Stimulated activated naive B cell treated with anti-CD40 and anti-IgM and Interleukin-4, amounts not matched to agents 10 μg/mL and 1 μg/mL and 100 μg/mL, for 72 hours (primary cell): ENCODE measurements at places on chromosomes 12 and 14.

DNA sequence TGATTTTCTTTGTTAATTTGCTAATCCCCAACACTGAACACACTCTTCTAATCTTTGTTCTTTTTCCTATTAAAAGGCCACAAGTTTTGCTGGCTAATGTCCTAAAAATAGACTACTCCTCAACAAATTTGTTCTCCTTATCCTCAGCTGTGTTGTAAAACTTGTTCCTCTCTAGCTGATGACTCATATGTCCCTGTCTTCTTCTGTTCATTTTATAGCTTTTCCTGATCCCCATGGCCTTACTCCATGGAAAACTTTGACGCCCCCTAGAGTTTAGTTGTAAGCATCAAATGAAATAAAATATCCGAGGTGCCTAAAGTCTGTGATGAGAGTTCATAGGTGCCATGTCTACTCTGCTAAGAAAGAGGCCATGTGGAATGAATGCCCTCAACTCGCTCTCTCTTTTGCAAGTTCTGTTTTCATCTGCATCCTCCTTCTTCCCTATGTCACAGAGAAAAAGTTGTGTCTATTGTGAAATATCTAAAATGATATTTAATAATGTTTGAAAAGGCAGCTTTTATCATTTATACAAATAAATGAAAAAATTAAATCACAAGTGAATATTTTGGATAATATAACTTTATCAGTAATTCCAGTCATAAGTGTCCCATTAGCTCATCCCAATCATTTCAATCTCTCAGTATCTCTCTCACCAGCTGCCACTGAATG, 237.9 kb downstream of the IPO8 start:
- no peak overlapping the region for H3K4me3 ChIP-seq
- no peak overlapping the region for H3K27ac ChIP-seq
- no peaks in the 10 kb centered on the region for H3K27me3 ChIP-seq
- H3K4me1 ChIP-seq: no peaks in the 10 kb centered on the region

GRCh38 chr14:29738950-29739349, 188.7 kb downstream of the PRKD1 start:
- DNase-seq: no peak
- H3K27me3 ChIP-seq: no peaks in the 10 kb centered on the region
- H3K4me1 ChIP-seq: no peaks in the 10 kb centered on the region
- H3K27ac ChIP-seq: no peak overlapping the region
- no peaks in the 10 kb centered on the region for H3K36me3 ChIP-seq

GRCh38 chr12:121534495-121535148, 46.2 kb downstream of the KDM2B start:
- peak; percentile 80 for DNase-seq
- peak overlapping the region; percentile 81 for H3K4me3 ChIP-seq
- no peaks in the 10 kb centered on the region for H3K27me3 ChIP-seq
- peaks cover 53% of the 10 kb centered on the region for H3K4me1 ChIP-seq
- peak overlapping the region; percentile 94 for H3K27ac ChIP-seq

GRCh38 chr12:19316425-19316824, 122.9 kb upstream of the AEBP2 start:
- H3K4me3 ChIP-seq: no peak overlapping the region
- no peaks in the 10 kb centered on the region for H3K27me3 ChIP-seq
- H3K4me1 ChIP-seq: no peaks in the 10 kb centered on the region
- no peak for DNase-seq

GRCh38 chr12:131635491-131636122, 75.3 kb upstream of the SFSWAP start:
- H3K4me3 ChIP-seq: no peak overlapping the region
- no peak overlapping the region for H3K27ac ChIP-seq
- no peak for DNase-seq
- no peaks in the 10 kb centered on the region for H3K4me1 ChIP-seq
- H3K36me3 ChIP-seq: no peaks in the 10 kb centered on the region
- peaks cover 41% of the 10 kb centered on the region for H3K27me3 ChIP-seq

GRCh38 chr12:19946550-19946949, 421.8 kb upstream of the PDE3A start:
- no peaks in the 10 kb centered on the region for H3K27me3 ChIP-seq
- H3K27ac ChIP-seq: no peak overlapping the region
- DNase-seq: no peak
- H3K36me3 ChIP-seq: no peaks in the 10 kb centered on the region

GRCh38 chr12:47356129-47356700, 276.5 kb upstream of the AMIGO2 start:
- H3K4me1 ChIP-seq: peaks cover 73% of the 10 kb centered on the region
- peak overlapping the region; percentile 96 for H3K27ac ChIP-seq
- H3K4me3 ChIP-seq: peak overlapping the region; percentile 67
- H3K27me3 ChIP-seq: no peaks in the 10 kb centered on the region
- peaks cover 40% of the 10 kb centered on the region for H3K36me3 ChIP-seq

GRCh38 chr12:123098780-123099179, 52.1 kb downstream of the PITPNM2 start:
- H3K36me3 ChIP-seq: peaks cover 3% of the 10 kb centered on the region
- peaks cover 19% of the 10 kb centered on the region for H3K4me1 ChIP-seq
- H3K27me3 ChIP-seq: no peaks in the 10 kb centered on the region
- no peak overlapping the region for H3K27ac ChIP-seq
- DNase-seq: no peak
- no peak overlapping the region for H3K4me3 ChIP-seq

- DNase-seq: no peak
- H3K4me1 ChIP-seq: no peaks in the 10 kb centered on the region
- H3K27me3 ChIP-seq: no peaks in the 10 kb centered on the region
- no peaks in the 10 kb centered on the region for H3K36me3 ChIP-seq
- H3K27ac ChIP-seq: no peak overlapping the region
- no peak overlapping the region for H3K4me3 ChIP-seq
These were observed 16.0 kb downstream of the FZD10 start for GRCh38 chr12:130178282-130178681.

DNA sequence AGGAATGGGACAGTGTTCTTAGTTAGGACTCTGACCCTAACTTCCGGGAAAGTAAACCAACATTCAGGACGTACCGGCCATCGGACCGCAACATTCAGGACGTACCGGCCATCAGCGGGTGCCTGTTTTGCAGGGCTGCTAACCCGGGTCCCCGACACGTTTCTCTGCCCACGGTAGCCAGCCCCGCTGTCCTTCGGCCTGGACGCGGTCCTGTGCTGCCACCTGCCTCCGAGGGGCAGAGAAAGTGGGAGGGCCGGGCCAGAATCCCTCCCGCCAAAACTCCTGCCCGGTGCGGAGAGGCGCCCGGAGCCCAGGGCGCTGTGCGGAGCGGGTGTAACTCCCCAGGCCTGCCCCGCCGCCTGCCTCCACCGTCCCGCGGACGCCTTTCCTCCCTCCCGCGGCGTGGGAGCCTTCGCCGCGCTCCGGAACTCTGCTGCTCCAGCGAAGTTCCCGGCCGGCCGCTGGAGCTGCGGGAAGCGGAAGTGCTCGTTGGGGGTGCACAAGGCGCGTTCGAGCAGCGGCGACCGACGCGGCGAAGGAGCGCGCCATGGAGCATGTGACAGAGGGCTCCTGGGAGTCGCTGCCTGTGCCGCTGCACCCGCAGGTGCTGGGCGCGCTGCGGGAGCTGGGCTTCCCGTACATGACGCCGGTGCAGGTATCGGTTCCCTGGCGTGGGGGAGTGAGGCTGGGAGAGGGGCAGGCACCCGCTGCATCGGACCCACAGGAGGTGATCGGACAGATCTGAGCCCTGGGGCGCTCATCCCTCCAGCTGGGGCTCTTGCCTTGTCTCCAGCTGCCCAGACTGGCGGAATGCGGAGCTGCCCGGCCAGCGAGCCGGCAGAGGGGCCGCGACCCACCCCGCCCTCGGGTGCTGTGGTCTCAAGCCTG, at the start of gene DDX55:
TSS of gene DDX55 (plus strand) at position 498 of the 888 bp plus-strand sequence. CDS start at position 548, 50 bp downstream.
- peak within 1 kb of the TSS; percentile 99 for H3K27ac ChIP-seq
- DNase-seq: peak; percentile 83
- no peaks in the 10 kb centered on the region for H3K27me3 ChIP-seq
- peak within 1 kb of the TSS; percentile 99 for H3K4me3 ChIP-seq

GRCh38 chr14:96663491-96664067, 133.6 kb upstream of the VRK1 start:
- no peak overlapping the region for H3K4me3 ChIP-seq
- H3K27me3 ChIP-seq: peaks cover 44% of the 10 kb centered on the region
- H3K36me3 ChIP-seq: no peaks in the 10 kb centered on the region
- H3K4me1 ChIP-seq: no peaks in the 10 kb centered on the region

- no peak for DNase-seq
- H3K27ac ChIP-seq: no peak overlapping the region
- peaks cover 21% of the 10 kb centered on the region for H3K36me3 ChIP-seq
- H3K27me3 ChIP-seq: no peaks in the 10 kb centered on the region
- no peak overlapping the region for H3K4me3 ChIP-seq
- no peaks in the 10 kb centered on the region for H3K4me1 ChIP-seq
These were observed 69.7 kb downstream of the DICER1 start for GRCh38 chr14:95087619-95088018.

DNA sequence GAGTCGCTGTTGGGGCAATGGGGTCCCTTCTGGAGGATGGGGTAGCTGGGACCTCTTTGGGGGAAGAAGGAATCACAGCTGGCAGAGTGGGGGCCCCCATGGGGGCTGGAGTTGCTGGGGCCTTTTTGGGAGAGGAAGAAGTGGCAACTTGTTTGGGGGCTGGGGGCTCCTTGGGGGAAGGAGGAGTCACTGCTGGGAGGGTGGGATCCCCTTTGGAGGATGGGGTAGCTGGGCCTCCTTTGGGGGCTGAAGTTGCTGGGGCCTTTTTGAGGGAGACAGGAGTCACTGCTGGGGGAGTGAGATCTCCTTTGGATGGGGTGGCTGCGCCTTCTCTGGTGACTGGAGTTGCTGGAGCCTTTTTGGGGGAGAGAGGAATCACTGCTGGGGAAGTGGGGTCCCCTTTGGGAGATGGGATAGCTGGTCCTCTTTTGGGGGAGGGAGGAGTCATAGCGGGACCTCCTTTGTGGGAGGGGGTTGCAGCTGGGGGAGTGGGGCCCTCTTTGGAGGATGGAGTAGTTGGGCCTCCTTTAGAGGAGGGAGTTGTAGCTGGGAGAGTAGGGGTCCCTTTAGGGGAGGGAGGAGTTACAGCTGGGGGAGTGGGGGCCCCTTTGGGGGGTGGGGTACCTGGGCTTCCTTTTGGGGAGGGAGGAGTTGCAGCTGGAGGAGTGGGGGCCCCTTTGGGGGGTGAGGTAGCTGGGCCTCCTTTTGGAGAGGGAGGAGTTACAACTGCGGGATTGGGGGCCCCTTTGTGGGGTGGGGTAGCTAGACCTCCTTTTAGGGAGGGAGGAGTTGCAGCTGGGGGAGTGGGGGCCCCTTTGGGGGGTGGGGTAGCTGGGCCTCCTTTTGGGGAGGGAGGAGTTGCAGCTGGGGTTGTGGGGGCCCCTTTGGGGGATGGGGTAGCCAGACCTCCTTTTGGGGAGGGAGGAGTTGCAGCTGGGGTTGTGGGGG, 7.9 kb downstream of the NACA start:
- H3K36me3 ChIP-seq: peaks cover 69% of the 10 kb centered on the region
- peak overlapping the region; percentile 89 for H3K27ac ChIP-seq
- no peak for DNase-seq
- H3K27me3 ChIP-seq: no peaks in the 10 kb centered on the region

DNA sequence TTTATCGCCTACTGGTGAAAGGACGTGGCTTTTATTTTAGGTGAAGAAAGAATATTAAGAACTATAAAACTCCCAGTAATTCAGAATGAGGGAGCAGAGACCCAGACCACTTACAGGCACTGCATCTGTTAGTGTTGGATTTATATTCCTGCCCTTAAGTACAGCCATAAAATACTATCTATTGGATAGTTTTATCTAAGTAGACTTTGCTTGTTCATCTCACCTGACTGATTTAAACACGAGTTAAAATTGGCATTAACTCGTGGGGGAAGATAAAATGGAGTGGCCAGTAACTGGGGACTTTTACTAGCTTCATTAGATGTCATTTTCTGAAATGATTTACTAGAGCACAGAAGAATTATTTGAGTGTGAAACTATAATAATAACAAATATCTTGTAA, 1377.5 kb upstream of the TMEM132C start:
- no peaks in the 10 kb centered on the region for H3K27me3 ChIP-seq
- no peak for DNase-seq
- H3K27ac ChIP-seq: no peak overlapping the region
- no peaks in the 10 kb centered on the region for H3K36me3 ChIP-seq

GRCh38 chr12:57765698-57766463, 997 bp downstream of the CYP27B1 start:
- peaks cover 31% of the 10 kb centered on the region for H3K27me3 ChIP-seq
- H3K36me3 ChIP-seq: peaks cover 33% of the 10 kb centered on the region
- no peak for DNase-seq
- peaks cover 24% of the 10 kb centered on the region for H3K4me1 ChIP-seq

GRCh38 chr12:915090-915489, 34.4 kb downstream of the RAD52 start:
- H3K27me3 ChIP-seq: no peaks in the 10 kb centered on the region
- DNase-seq: no peak
- peaks cover 9% of the 10 kb centered on the region for H3K4me1 ChIP-seq
- no peak overlapping the region for H3K4me3 ChIP-seq
- peak overlapping the region; percentile 14 for H3K27ac ChIP-seq

DNA sequence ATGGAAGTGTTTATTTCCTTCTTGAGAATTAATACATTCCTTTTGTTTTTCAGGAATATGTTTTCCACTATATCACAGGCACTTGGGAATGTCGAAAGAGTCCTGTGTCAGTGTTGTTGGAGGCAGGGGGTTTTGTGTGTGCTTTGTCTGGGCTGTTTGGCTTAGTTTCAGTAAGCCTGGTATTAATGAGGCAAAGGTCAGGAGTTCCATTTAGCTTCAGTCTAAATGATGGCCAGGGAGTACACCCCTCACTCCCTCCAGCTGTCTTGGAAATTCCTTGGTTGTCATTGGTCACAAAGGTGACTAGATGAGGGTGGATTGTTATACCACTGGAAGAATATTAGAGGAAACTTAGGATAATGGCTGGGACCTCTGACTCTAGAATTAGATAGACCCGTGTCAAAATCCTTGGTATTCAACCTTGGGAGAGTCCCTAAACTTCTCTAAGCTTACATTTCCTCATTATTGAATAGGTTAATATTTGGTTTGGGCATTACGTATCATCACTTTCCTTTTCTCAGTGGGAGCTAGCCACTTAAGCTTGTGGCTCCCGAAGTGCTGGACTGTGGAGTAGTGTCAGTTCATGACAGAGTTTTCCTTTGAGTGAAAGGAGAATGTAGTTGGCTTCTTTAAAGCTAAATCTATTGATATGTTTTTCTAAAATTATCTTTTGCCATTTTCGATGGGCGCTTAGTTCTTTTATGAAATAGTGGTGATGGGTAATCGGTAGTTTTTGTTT, 5.2 kb downstream of the FRS2 start:
- no peaks in the 10 kb centered on the region for H3K27me3 ChIP-seq
- peaks cover 71% of the 10 kb centered on the region for H3K4me1 ChIP-seq
- H3K27ac ChIP-seq: peak overlapping the region; percentile 77
- H3K36me3 ChIP-seq: peaks cover 12% of the 10 kb centered on the region
- H3K4me3 ChIP-seq: no peak overlapping the region

DNA sequence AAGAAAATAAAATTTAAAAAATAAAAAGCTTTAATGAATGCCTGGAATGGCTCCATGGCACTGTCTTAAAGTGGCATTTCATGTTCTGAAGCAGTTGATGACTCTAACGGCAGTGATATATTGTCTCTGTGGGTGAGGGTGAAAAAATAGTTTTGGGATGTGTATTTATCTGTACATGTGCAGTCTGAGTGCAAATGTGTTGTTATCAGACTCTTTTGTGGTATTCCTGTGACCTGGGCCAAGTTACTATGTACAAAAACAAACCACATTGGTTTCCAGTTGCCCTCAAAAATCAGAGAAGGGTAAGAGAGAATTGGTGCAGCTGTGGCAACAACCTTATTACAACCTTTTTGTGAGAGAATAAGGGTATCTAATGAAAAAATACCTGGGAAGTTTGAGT, 81.7 kb upstream of the CCDC91 start:
- no peak overlapping the region for H3K4me3 ChIP-seq
- H3K4me1 ChIP-seq: peaks cover 7% of the 10 kb centered on the region
- H3K36me3 ChIP-seq: no peaks in the 10 kb centered on the region
- no peak overlapping the region for H3K27ac ChIP-seq
